Bronchial epithelial cell (primary cell): ENCODE measurements at places on chromosomes 3 and 15.

DNA sequence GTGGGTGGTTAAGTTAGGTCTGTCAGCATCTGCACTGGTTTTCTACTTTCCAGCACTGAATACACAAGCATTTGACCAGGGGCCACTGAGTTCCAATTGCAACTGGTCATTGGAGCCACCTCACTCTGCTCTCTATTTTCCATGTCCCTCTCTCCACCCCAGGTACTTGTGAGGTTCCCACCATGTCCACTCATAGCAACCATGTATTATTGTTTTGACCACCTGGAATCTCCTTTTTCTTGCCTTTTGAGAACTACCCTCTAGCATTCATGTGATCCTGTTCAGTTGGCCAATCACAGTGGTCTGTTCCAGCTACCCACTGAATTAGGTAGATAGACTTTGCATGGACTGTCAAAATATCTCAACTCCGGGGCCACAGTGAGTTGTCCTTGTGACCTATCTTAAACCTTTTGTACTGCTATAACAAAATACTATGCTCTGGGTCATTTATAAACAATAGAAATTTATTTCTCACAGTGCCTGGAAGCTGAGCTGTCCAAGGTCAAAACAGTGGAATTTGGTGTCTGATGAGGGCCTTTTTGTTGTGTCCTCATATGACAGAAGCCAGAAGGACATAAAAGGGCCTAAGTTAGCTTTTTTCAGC lies 20.2 kb upstream of the TM4SF18 start:
- DNase-seq = no peak

DNA sequence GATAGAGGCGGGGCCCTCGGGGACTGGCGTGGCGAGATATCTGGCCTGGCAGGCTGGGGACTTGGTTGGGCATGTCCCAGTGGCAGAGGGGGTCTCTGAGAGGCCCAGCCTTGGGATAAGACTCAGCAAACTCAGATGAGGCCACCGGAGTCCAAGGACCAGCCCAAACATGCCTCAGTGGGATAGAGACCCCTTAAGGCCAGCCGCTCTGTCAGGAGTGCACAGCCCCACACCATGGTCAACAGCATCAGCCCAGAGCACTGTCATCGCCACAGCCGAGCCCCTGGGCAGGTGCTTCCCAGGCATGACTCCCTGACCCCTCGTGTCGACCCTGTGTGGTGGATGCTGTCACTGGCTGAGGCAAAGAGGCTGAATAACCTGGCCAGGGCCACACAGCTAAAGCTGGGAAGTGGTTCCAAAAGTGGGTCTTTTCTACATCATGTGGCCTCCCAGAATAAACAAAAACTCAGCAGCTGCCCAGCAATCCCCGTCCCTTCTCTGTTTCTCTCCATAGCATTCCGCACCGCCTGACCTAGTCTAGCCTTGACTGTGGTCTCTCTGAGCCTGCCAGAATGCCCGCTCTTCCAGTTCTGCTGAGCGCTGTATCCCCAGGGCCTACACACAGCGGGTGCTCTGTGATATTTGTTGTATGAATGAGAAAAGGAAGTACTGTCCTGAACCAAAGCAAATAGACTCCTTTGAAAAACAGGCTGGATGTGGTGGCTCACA lies 15.1 kb downstream of the CTSH start:
- DNase-seq = no peak

GRCh38 chr3:10006048-10006761 lies 19.6 kb upstream of the EMC3 start:
- no peak for DNase-seq

- DNase-seq = no peak
Measured at GRCh38 chr3:72461787-72462186, 386.5 kb downstream of the SHQ1 start.

DNA sequence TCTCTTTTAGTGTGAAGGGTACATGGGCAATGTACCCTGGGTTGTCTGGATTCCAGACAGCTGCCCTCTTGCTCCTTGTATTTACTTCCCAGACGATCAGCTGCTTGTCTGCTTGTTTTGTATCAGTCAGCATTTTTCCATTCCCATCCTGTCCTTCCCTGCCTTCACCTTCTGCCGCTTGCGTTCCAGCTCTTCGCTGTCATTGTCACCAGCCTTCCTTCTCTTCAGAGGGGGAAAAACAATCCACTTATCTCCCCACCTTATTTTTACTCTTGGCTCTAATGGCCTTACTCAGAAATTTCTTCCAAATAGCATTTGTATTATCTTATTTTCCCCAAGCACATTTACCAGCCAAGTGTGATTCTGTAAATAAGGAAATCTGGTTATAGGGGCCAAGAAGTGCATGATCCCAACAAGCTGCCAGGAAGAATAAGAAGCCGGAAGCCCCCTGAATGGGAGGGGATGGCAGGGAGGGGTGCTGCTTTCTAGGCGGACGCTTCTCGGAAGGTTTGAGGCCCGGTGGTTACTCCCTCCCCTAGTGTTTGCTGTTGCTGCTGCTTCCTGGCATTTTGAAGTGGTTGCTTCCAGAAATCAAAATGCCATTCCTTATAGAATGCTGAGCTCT lies 497.6 kb downstream of the NTRK3 start:
- DNase-seq = no peak

DNA sequence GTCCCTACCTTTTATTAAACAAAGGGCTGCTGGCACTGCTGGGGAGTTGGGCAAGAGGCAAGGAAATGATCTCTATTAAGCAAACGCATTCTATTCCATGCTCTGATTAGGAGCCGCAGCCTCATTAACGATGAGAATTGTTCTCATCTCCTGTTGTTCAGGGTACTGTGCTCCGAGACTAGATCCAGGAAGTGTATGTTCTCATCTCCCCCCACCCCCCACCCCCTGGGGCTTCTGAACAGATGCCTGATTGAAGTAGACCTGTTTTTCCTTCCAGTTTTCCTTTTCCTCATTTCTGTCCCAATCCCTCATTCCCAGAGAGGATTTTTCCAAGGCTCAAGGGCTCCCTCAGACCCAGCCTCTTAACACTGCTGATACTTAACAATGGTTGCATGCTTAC lies 81.6 kb upstream of the FEZF2 start:
- DNase-seq = no peak

DNA sequence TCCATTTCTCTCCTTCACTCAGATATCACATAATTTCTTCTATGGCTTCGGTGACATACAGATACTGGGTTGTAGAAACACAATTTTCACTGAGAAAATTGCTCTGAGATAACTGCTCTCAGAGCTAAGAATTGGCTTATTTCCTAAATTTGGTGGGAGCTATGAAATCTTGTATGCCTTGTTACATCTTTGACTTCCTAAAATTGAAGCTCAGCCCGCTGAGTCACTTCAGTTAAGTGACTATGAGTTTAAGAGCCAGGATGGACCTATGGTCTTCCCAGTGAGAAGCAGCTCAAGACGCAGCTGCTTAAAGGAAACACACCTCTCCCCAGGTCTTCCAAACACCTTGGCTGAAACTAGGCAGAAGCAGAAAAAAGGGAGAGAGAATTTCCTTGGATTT lies 56.4 kb downstream of the EFHB start:
- no peak for DNase-seq

- no peak for DNase-seq
Measured at GRCh38 chr15:49085696-49086459, 39.6 kb upstream of the SECISBP2L start.

GRCh38 chr15:85782064-85782463 lies 12.7 kb downstream of the KLHL25 start:
- no peak for DNase-seq

- no peak for DNase-seq
Measured at GRCh38 chr3:55197021-55197420, 269.2 kb upstream of the LRTM1 start.

- no peak for DNase-seq
Measured at GRCh38 chr15:51738553-51738952, 1.1 kb upstream of the LYSMD2 start.

GRCh38 chr3:49173116-49173791 lies 1.9 kb downstream of the KLHDC8B start:
- DNase-seq = no peak

DNA sequence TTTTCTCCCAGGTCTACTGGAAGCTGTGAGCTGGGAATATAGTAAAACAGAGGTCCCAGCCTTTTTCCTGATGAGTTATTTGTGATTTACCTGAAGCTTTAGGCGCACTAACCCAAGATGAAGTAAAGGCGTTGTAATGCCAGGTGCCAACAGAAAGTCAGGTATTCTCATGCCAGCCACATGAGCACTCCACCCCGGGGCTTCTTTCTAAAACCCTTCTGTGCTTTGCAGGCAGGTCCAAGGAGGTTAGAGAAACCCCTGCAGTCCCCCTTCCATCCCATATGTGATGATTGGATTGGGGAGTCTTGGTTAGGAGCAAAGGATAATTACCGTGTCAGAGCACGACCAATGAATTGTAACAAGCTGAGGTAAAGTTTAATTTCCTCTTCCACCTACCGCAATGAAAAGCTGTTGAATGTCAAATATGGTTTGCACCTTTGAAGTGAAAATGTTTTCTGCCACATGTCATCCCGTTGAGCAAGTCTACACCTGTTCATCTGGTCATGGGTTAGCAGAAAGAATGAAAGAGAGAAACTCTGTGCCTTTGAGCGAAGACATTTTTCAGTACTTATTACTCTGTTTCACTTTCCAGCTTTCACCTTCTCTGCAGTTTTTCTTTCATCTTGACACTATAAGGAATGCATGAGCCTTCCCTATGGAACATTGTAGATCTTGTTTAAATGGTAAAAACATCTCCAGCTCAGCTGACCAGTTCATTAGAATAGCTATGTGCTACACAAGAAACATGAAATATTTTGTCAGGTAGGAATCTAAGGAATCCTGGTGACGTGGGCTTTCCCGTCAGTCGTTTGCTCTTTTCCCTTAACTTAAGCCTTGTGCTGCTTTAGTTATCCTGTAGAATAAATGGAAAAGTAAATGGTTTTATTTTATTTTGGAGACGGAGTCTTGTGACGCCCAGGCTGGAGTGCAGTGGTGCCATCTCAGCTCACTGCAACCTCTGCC lies 204.6 kb upstream of the IL12A start:
- peak; percentile 96 for DNase-seq

DNA sequence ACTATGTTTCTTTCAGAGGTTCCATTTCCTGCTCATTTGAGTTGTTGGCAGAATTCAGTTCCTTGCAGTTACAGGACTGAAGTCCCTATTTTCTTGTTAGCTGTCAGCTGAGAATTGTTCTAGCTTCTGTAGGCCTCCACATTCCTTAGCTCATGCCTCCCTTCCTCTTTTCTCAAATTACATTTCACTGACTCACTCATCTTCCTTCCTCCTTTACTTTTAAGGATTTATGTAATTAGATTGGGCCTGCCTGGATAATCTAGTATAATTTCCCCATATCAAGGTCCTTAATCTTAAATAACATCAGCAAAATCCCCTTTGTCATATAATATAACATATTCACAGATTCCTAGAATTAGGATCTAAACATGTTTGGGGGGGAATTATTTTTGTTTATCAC lies 40.6 kb upstream of the RBMS3 start:
- peak; percentile 77 for DNase-seq

GRCh38 chr15:83115410-83115809 lies 8.0 kb downstream of the TM6SF1 start:
- DNase-seq = no peak

DNA sequence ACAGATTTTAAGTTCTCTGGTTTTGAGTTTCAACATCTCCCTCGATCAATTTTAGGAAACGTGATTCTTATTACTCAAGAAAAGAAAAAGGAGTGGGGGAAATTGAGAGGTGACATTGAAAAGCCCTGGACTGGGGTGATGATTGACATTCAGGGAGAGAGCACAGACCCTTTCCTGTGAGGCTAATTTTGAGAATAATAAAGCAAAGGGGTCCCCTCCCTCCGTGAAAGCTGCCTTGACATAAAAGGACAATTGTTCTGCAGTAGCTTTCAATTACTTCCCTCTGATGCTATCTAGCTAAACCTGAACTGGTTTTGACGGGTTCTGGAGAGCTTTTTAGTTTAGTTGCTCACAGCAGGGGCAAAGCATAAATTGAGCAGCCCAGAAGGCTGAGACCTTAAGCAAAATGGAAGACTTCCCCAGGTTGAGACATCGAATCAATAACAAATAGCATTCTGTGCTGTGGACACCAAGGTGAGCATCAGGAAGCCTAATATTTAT lies 14.4 kb upstream of the CMTM8 start:
- DNase-seq = no peak

- DNase-seq = no peak
Measured at GRCh38 chr3:189049458-189050236, 122.1 kb upstream of the TPRG1 start.

- no peak for DNase-seq
Measured at GRCh38 chr3:123711356-123711755, 126.5 kb upstream of the HACD2 start.

DNA sequence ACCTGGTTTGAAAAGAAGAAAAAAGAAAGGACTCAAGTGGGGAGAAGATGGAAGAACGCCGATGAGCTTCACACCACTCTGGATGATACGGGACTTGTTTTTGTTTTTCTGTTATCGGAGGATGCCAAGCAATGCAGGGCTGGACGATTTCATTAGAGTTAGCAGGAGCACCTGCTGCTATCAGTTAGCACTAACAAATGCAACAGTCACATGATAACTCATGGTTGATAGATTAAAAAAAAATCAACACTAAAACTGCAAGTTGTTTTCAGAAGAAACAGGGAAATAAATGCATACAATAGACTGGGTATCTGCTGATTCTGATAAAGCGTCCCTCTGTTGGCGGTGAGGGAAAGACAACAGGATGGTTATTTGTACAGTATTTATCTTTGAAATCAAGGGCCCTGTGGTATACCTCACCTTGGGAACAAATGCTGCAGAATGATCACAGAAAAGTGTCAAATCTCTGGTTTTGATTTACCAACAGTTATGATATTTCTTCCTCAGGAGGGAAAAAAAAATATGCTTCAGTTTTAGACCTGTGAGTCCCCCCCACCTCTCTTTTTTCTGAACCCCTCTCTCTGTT lies 575.1 kb downstream of the FOXP1 start:
- no peak for DNase-seq

DNA sequence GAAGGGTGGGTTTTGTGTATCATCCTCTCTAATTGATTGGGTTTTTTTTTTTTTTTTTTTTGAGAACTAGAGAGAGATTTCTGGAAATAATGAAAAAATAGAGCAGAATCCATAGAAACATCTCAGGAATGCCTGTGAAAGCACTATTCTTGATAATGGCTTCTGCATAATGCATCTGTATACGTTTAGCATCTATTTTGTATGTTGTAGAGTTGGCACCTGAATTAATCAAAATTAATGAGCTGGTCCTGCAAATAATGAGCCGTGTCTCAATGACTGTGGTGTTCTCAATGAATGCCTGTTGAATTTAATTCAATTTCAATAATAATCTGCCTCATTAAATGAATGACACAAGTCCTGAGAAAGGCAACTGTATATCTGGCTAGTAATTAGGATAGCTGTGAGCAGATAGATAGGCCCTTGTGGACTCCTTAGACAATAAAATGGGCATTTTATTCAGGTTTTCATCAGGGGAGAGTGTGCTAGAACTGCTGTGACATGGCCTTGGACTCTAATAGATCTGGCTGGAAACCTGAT lies 70.5 kb upstream of the WDR72 start:
- DNase-seq = no peak

DNA sequence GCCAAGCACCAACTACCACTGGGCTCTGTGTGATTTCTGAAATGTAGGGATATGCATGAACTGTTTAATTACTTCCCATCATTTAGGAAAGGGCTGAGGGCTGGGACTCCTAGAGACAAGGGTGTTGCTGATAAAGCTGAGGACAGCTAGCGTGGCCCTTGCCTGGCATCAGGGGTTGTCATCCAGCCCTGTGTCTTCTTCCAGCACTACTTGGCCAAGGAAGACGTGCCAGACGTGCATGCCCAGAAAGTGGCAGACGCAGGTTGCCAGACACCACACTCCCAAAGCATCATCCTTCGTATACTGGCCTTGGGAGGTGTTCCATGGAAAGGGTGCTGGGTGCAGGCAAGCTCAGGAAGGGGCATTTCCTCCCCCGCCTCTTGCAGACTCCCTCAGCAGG lies 64.8 kb downstream of the LRIG1 start:
- DNase-seq = no peak
